ENCODE measurements at places on chromosomes 2 and 18.
A peak's percentile ranks its signal among the peaks of the same experiment; 100 is the strongest.

GRCh38 chr2:42035241-42035640 lies 12.6 kb upstream of the PKDCC start:
- DNase-seq, result no peak

GRCh38 chr2:58665154-58665553 lies 424.0 kb upstream of the FANCL start:
- no peak for DNase-seq

GRCh38 chr2:120832296-120833070 lies 96.8 kb downstream of the GLI2 start:
- DNase-seq, result no peak

DNA sequence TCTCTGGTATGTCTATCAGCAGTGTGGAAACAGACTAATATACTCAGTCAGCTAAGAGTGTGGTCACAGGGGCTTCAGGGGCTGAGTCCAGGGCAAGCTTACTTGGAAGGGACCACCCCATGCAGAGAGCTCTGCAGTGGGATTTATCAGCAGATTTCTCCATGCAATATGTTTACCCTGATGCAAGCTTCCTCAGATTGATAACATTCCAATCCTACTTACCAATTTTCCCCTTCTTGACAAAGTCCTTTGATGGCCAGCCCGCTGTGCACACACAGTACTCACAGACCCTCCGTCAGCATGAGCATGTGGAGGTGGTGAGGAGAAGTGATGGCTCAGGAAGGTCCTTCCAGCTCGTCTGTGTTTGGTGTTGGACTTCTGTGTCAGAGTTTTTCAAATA lies 51.8 kb downstream of the SH3RF3 start:
- no peak for DNase-seq

DNA sequence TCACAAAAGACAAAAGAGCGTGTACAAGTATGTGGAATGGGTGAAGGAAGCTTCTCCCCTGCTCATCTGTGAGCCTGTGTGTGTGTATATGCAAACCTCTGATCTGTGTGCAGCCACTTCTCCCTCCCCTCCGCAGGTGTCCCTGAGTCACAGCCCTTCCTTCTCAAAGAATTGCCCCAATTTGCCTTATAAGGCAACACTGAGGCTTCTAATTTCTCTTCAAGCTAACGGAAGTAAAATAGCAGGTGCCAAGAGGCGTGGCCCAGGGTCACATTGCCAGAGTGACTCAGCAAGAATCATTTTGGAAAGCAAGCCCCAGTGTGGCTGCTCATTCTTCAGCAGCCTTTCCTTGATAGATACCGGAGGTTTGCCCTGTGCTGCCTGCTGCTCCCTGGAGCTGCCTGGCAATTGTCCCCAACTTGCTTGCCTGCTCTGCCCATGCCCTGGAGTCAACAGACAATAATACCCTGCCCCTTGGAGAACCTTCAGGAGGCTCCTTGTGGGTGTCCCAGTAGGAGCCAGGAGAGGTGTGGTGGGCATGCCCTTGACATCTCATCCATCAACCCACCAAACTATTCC lies 37.3 kb upstream of the BMP10 start:
- peak; percentile 71 for DNase-seq

GRCh38 chr18:38368246-38368645 lies 802.6 kb upstream of the CELF4 start:
- no peak for DNase-seq

GRCh38 chr2:163417596-163418337 lies 318.0 kb downstream of the FIGN start:
- DNase-seq, result no peak

DNA sequence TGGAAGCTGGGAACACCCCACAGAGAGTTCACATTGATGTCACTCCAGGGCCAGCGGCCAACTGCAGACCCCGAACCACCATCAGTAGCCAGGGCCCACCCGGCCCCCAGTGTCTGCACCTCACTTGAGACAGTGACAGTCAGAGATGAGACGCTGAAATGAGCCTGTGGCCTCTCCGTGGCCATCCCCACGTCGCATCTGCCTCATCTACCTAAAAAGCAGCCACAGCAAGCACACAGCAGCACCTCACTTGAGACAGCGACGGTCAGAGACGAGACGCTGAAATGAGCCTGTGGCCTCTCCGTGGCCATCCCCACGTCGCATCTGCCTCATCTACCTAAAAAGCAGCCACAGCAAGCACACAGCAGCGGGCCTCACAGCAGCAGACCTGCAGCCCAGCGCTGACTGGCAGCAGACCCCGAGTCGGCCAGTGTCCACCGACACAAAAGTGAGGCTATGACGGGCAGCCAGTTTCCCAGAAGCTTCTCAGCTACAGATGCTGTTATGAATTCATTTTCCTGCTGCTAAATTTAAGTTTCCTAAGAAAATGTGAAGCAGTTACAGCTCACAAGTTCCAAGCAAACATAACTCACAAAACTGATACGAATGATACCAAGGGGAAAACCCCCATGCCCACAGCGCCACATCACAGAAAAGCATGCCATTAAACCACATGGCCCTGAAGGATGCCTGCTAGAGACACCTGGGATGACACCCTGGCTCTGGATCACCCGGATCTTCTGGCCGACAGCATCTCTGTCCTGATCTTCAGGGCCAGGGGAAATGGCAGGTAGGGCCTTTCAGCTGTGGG lies 27.7 kb downstream of the SNORC start:
- DNase-seq, result no peak

- DNase-seq, result no peak
These were observed 21.4 kb upstream of the LTBP1 start for GRCh38 chr2:32925283-32925815.

- DNase-seq, result no peak
These were observed at the start of gene MFSD2B for GRCh38 chr2:24009680-24010476. Gene MFSD2B, plus strand, starts transcription at chr2:24010085. Its CDS starts 12 bp downstream, at chr2:24010097.

- DNase-seq, result no peak
These were observed 112.5 kb downstream of the ATL2 start for GRCh38 chr2:38264396-38265221.

- DNase-seq, result no peak
These were observed 304.0 kb downstream of the ZNF521 start for GRCh38 chr18:25047983-25048382.

GRCh38 chr2:64230540-64230939 lies 86.3 kb upstream of the PELI1 start:
- DNase-seq, result no peak

GRCh38 chr18:78794071-78794430 lies 185.6 kb upstream of the SALL3 start:
- no peak for DNase-seq

DNA sequence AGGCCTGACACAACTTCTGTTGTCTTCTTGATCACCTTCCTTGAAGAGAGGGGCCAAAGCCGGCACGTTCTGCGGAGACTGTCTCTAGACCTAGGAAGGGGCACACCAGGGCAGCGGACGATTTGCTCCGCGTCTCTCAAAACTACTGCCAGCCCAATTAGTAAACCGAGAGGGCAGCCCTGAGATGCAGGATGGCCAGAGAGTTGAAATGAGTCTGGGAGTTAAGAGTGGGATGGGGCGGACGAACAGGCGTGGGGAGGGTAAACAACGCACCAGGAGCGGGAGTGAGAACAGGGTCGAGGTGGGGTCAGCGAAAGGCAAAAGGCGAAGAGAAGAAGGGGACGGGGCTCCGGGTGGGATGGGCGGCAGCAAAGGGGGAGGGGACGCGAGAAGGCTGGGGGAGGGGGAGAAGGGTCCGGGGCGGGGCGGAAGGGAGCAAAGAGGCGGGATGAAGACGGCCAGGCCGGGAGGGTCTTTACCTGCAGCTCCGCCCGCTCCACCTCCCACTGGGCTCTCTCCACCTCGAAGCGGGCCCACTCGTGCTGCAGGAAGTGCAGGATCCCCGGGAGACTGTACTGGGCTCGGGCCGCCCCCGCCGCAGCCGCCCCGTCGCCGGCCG lies 476 bp downstream of the STRN start:
- DNase-seq, result peak; percentile 22

DNA sequence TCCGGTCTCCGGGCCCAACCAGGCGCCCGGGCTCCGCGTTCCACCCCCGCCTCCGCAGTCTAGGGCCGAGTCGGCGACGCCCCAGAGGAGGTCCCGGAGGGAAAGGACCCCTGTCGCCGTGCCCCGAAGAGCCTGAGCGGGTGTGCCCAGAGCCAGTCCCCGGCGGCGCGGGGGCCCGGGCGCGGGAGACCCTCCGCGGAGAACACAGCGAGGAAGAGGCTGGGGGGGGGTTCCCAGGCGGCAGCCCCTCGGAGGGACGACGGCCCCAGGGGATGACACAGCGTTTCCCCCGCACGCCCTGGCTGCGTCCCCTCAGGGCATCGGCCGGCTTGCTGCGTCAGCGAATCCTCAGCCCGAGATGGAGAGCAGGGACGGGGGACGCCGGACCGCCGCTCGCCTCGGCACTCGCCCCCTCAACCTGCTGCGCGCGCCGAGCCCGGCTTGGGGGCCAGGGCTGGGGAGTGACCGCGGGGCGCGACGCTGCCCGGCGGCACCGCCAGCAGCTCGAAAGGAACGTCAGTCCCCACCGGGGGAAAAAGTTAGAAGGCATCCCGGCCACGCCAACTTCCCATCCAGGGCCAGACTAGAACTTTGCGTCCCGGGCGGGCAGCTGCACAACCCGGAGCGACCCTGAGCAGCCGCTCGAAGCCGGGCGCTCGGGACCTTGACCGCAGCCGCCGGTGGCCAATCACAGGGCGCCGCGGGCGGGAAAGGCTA lies 711 bp downstream of the SFXN5 start:
- DNase-seq, result no peak

GRCh38 chr2:163753726-163754125 lies 17.9 kb upstream of the FIGN start:
- DNase-seq, result no peak

- no peak for DNase-seq
These were observed 16.3 kb downstream of the CAPG start for GRCh38 chr2:85393836-85394235.

DNA sequence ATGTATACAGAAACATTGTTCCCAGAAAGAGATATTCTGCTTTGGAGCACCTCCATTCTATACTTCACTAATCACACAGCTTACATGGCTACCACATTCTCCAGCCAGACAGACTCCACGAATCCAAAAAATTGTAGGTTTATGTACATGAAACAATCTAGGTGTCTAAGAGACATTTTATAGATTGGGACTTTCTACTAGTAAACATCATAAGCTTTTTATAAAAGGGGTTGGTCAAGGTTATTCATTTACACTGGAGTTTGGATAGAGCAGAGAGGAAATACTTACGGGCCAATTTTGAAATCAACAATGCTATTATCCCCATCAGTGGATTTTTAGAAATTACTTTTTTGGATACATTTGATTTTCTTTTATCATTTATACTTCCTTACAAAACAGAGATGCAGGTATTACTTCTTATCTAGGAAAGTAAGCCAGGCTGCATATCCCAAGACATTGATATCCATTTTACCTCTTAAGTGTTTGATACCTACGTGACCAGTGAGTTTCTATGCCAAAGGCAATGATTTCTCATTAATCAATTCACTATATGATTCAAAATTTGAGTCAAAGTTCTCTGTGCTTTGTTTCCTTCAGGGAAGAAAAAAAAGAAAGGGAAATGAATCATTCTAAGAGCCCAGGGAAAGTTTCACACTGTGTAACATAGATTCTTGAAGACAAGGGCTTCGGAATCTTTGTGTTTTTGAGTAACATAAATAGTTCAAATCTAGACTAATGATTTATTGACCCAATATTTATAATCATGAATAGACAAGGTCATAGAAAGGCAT lies 140.5 kb downstream of the PTH2R start:
- no peak for DNase-seq

- DNase-seq, result no peak
These were observed 470.8 kb upstream of the VRK2 start for GRCh38 chr2:57575700-57576268.

DNA sequence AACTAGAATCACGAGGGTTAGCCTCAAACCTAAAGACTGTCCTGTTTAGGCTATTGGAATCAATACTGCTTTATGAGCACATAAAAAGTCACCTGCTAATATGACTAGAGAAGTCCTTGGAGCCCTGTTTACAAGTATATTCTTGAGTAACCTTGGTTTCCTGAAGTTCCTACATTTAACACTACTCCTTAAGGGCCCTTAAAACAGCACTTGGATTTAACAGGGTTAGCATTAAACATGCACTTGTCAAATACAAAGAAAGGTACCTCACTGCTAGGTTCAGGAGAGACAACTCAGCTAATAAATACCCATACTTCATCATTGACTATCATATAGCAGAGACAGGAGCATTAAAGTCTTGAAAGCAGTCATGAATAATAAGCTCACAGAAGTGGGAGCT lies 96.7 kb downstream of the SLC5A7 start:
- DNase-seq, result no peak

GRCh38 chr2:126748188-126748760 lies 92.3 kb downstream of the GYPC start:
- no peak for DNase-seq

DNA sequence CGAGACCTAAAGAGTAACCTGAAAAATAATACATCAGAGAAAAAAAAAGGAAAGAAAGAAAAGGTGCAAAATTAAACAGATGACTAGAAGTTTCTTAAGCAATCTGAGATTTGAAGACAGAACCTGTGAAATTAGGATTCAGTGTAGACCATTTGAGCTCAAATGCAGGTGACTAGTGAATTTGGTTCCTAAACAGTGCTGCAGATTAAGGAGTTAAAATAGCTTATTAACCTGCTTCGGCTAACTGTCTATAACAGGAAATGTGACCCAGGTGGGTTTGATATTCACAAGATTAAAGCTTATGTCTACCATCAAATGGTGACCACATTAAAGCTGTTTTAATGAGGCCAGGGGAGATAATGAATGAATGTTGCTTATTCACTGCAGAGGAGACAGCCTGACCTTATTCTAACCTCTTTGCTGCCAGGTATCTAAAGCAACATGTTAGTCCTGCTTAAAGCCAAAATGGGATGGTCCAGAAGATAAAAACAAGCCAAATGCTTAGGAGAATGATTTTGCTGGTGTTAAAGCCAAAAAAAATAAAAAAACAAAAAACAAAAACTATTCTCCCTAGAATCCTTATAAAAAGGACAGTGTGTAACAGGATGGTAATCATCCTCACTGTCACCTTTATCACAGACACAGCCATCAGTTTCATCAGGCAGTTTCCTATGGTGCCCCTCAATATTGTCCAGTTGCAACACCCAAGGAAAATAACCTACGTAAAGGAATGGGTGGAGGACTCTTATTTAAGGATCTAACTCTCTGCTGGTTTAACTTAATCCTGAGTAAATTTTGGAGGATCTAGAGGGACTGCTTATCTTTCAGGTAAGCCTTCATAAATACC lies 769.0 kb upstream of the ZEB2 start:
- DNase-seq, result no peak

DNA sequence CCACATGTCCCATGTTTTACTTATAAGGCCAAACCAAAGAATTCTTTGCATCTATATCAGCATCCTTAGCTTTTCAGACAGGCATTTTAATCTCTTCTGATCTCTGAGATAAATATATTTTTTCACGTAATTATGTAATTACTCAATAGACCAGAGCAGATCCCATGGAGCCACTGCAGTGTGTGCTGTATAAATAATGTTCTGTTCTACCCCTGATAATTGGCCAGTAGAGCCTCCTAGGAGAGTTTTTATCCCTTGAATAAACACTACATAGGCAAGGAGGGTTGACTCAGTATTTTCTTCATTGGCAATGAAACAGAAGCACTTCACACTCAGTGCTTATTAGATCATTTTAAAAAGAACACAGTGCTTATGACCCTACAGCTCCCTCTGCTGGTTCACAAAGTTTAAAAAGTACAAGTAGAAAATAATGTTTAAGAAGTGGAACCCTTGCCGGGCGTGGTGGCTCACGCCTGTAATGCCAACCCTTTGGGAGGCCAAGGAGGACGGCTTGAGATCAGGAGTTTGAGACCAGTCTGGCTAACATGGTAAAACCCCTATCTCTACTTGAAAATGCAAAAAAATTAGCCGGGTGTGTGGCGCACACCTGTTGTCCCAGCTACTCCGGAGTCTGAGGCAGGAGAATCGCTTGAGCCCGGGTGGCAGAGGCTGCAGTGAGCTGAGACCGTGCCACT lies 91.9 kb downstream of the PPP1R1C start:
- DNase-seq, result peak; percentile 83

All from ACHN (cell line).